Mucosa of gallbladder (tissue), 1 donor: ENCODE measurements at places on chromosomes 5 and 9.
A peak's percentile ranks its signal among the peaks of the same experiment; 100 is the strongest.

DNA sequence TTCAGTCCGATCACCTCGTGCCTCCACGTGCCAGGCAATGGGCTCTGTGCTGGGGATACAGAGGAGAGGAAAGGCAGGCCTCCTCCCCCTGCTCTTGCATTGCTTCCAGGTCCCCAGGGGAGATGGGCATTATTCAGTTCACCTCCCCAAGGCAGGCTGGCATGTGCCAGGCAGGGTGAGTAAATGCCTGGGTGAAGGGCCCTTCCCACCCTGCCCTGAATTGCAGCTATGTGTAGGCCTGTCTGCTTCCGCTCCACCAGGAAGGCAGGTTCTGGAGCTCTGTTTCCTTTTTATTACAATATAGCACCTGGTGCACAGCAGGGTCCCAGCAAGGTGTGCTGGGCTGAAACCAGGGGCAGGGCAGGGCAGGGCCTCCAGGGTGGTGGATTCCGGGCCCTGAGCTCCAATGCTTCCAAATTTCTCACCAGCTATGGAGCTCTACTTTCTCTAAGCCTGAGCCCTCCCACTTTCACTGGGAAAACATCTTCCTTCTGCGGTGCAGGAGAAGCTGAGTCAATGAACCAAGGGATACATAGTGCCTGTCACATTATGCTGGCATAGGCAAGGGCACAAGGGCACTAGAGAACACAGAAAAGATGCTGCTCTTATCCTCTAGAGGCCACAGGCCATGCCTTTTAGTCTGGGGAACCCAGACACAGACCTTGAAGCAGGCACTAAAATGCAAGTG, 42.0 kb downstream of the SHB start:
- no peak for DNase-seq

GRCh38 chr9:132408521-132408920, 1.5 kb upstream of the CFAP77 start:
- DNase-seq = no peak

- DNase-seq = no peak
These were observed 1.1 kb downstream of the MAST4 start for GRCh38 chr5:66597183-66597757.

DNA sequence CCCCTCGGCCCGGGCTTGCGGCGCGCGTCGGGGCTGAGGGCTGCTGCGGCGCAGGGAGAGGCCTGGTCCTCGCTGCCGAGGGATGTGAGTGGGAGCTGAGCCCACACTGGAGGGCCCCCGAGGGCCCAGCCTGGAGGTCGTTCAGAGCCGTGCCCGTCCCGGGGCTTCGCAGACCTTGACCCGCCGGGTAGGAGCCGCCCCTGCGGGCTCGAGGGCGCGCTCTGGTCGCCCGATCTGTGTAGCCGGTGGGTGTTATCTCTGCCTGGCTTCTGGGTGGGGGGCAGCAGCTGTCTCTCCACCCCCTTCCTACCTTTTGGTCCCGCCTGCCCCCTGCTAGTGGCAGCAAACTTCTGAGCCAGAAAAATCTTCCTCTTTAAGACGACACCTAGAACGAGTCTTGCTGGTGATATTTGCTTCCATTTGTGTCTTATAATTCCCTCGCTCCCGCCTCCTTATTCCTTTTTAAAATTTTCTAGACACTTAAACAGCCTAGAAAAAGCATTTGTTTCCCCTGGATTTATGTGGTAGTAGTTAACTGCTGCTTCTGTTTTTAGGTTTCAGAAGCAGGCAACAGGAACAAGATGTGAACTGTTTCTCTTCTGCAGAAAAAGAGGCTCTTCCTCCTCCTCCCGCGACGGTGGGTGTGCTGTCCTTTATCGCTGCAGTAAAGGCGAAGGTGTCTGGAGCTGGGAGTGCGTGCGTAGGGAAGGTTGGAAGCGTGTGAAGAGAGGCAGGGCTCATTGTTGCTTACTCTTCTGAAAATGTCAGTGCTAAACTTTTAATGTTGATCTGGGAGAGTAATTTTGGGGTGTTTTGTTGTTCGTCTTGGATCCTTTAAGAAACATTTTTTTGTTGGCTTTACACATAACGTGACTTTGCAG, 554 bp downstream of the JAK2 start:
- peak; percentile 44 for DNase-seq

GRCh38 chr9:124717597-124717996, 53.5 kb downstream of the NR6A1 start:
- no peak for DNase-seq

DNA sequence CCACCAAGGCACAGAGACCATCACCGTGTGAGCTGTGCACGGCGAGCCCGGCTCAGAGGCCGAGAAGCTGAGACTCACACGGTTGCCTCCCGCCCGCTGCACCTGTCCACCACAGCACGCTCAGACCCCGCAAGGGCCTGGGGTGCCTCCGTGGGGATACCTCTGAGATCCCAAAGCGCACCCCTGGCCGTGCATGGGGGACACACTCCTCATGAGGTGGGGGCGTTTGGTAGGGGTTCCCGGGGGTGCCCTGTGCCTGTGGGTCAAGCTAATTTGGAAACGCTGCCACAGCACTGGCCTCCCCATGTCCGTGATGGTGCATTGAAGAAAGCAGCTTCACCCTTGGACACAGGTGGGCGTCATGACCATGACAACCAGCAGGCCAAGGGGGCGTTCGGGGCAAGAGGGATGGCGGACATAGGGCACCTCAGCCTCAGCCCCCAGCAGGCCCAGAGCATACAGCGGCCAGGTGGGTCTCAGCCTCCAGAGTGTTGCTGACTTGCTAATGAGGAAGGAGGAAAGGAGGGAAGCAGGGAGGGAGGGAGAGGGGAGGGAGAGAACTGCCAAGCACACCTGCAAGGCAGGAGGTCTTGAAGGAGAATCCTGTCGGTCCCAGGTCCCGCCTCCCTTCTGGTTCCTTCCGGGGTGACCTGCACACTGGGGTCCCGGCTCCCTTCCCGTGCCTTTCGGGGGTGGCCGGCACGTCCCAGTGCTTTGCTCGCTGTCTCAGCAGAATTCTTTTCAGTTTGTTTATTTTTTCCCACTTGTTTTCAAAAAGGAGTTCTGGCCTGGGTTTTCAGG, 34.7 kb downstream of the GLT6D1 start:
- no peak for DNase-seq

DNA sequence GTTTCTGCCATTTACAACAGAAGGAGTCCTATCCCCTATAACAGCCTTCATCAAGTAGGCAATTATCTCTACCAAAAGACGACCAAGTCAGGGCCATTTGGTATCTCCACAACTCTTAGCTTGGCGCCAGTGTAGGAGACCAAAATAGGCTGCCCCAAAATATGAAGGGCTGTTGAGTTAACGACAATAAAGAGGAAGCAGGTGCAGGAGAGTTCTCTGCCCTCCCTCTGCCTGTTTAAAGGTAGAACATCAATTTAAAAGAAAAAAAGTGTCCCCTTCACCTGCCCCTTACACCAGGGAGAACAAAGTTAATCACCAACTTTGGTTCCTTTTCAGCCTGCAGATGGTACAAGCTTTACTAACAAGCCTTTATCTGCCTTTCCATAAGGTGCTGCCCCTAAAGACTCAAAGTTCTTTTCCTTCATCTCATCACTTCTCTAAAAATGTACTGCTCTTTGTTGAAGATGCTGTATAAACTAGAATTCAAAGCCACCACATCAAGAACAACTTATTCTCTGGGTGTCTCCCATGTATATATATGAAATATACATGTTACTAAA, 33.3 kb downstream of the PPP1R2B start:
- no peak for DNase-seq

GRCh38 chr5:34652914-34653313, 3.2 kb upstream of the RAI14 start:
- no peak for DNase-seq

DNA sequence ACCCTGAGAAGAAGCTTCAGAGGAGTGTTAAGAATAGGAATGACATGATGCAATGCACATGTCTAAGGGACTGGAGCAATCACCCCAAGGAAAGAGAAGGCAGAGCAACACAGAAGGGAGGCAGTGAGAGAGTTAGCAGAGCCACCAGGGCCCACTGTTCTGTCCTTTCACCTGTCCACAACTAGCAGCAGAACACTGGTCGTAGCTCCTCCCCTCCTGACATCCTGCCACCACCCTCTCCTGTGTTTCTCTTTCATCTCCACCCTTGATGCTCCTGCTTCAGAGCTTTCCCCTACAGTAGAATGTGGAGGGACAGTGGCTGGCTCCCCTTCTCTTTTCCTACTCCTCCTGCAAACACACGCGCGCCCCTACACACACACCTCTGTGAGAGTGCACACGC, 483.4 kb upstream of the KIF2A start:
- DNase-seq = no peak

DNA sequence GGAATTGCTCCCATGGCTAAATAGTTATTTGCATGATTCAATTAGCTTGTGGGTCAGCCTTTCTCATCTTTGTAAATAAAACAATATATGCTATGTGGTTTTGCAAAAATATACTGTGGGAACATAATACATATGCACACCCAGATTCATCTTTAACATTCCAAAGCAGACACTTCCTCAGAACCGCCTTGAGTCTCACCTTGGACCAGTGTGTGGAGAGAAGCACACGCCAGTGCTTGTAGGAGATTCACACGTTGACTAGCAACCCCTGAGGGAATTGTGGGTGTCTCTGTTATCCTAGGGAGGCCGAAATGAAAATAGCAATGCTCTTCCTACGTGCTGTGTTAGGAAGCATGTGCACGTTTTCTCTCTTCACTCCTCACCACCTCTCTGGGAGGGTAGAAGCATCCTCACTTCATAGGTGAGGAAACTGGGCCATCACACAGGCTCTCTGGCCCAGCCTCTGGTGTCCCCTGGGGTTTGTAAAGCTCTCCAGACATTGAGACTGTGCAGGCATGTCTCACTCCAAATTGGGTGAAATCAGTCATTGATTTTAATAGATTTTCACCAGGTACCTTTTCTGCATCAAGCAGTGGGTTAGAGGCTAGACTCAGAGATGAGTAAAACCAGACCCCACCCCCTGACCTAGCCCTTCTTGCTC, 221.7 kb downstream of the PBX3 start:
- no peak for DNase-seq

DNA sequence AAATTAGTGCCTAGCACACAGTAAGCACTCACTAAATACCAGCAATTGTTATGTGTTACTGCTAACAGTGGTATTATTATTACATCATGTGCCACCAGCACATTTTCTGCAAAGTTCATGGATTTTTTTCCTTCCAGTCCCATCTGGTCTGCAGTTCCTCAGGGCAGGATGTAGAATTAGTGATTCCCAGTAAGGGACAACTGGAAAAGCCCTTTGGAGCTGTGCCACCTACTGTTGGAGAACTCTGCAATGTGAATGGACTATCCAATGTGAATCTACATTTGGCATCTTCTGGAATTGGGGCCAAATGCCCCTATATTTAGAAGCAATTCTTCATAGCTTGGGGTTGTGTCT, 154.0 kb downstream of the CDH6 start:
- no peak for DNase-seq

GRCh38 chr9:129649726-129650679, 8.1 kb upstream of the ASB6 start:
- no peak for DNase-seq

DNA sequence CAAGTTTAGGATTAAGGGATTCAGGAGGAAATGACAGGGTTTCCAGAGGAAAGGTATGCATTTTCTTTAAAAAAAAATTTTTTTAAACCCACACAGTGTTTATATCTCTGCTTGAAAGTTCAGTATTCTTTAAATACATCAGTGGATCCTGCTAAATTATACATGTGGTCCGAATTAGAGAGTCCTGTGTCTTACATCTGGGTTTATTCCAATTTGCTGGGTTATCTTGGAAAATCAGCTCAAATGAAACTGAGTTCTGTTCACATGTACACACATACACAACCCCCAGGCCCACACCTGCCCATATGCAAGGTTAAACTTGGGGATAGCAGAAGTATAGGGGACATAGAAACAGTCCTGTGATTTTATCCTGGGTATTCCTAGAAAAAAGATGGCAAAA, 493.7 kb downstream of the ZNF608 start:
- DNase-seq = no peak

GRCh38 chr5:72465601-72466563, 41.3 kb downstream of the ZNF366 start:
- no peak for DNase-seq

DNA sequence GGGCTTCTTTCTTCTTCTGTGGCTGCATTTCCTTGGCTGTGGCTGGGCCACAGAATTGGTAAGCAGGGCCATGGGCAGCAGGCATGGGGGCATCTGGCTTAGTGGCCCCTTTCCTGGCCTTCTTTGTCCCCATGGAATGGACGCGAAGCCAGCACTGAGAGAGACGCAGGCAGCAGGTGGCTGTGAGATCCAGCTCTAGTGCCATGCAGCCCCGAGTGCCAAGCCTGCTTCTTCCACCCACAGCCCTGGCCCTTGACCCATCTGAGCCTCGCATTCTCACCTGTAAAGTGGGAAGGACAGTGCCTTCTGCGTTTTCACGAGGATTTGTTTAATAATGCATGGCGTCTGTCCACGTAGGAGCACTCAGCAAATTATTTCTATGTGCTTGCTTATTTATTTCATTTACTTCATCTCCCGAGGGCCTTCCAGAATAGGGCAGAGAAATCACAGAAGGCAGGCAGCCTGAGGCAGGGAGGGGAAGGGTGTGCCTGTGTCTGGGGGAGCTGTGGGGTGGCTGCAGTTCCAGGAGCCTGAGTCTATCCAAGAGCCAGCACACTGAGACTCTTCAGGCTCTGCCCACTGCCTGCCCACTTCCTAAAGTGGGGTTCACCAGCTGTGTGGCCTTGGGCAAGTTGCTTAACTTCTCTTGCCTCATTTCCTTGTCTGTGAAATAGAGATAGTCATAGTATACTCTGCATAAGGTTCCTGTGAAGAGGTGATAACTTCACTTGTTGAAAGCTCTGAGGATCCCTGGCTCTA, 55.2 kb downstream of the NTNG2 start:
- no peak for DNase-seq
